ENCODE measurements at places on chromosomes 4 and X.

DNA sequence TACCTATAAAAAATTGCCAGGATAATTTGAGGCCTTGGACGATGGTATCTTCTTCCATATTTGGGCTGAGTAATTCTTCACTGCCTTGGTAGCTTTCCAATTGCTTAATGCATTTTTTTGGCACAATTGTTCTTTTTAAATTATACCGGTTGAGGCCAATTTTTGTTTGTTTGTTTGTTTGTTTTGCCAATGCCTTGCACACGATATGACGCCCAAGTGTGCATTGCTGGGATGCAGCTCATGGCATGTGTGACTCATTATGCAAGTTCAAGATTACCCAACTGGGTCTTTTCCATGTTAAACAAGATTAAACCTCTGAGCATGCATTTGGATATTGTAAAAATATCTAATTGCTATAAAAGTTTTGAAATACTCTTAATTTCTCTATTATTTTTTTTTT lies 71.1 kb upstream of the KCNIP4 start:
- no peak for DNase-seq

DNA sequence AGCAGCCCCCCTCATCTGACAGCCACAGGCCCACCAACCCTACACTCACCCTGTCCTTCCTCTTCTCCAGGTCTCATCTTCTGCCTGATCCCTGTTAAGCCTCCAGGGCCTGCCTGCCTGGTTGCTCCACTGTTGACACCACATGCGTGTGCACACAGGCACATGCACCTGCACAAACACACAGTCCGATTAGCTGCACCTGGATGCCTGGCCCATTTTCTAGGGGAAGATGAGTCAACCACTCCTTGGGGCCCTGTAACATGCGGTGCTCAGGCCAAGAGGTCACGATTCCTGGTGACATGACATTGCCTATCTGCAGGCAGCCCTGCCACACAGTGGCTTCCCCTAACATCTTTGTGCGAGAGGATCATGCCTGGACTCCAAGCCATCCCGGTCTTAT lies 498.4 kb downstream of the BCOR start:
- no peak for DNase-seq

- DNase-seq, result no peak
Observed at GRCh38 chrX:23901060-23901459, 6.7 kb downstream of the APOO start.

GRCh38 chr4:173745765-173746164 lies 215.7 kb upstream of the HAND2 start:
- DNase-seq, result no peak

GRCh38 chrX:12701628-12702027 lies 89.6 kb upstream of the PRPS2 start:
- DNase-seq, result peak; percentile 42

DNA sequence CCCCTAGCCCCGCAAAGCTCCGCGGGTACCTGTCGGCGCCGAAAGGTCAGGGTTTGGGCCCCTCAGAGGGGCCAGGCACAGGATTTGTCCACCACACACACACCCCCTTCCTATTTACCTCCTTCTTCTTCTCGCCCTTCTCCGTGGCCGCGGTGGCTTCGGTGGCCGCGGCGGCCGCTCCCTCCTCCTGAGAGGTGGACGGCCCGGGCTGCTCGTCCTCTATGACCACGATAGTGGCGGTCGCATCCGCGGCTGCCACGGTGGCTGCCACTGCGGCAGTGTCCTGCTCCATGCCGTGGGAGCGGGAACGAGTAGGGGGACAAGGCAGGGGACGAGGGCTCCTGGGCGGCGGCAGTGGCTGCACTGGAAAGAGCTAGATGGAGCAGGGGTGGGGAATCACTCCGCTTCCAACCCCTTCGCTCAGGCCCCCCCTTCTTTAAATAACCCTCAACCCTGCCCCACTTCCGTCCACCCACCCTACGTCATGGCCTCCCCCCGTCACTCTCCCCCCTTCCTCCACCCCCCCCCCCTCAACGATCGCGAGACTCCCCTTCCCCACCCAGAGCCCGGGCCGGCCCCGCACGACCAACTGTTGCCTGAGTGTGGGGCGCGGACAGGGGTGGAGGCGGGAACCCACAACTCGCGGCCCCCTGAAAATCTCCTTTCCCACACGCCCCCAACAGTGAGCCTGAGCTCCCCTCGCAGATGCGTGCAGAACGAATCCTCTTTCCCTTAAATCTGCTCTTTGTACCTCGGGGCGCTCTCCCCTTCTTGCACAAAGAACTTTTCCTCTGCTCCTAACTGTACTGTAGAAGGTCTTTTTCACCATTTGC lies at the start of gene SMARCA1:
Gene SMARCA1, minus strand, starts transcription at position 412 of the 833 bp plus-strand sequence. Its CDS starts 120 bp downstream, at position 292.
- DNase-seq, result peak; percentile 93

DNA sequence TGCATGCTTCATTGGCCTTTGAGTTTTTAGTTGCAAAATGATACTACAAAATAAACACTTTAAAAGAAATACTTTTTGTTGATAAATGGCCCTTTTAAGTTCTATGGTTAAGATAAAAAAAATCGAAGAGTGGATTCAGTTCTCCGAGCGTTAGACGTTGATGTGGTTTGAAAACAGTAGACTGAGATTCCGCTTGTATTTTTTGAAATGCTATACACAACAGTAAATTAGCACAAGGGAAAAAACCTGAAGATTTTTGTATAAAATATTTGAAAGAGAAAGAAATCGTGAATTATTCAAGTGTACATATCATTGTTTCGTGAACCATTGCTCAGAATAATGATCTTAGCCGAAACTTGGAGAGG lies 1.4 kb downstream of the BMP2K start:
- no peak for DNase-seq

DNA sequence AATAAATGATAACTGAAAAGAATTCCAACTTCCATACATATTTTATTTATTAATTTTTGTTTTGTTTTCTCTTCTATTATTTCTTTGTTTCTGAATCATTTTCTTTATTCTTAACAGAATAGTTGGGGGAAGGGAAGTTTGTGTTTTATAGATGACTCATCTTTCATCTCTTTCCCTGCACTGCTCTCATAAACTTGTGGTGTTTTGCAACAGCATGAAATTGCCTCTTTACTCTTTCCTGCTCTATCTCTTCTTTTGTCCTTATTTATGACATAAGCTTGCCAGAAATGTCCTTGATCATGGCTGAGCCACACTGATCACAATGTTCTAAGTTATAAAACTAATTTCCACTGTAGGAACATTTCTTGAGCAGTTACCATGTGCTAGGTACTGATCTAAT lies 22.3 kb downstream of the QRFPR start:
- DNase-seq, result no peak

- no peak for DNase-seq
Observed at GRCh38 chrX:16484338-16484737, 165.6 kb upstream of the S100G start.

DNA sequence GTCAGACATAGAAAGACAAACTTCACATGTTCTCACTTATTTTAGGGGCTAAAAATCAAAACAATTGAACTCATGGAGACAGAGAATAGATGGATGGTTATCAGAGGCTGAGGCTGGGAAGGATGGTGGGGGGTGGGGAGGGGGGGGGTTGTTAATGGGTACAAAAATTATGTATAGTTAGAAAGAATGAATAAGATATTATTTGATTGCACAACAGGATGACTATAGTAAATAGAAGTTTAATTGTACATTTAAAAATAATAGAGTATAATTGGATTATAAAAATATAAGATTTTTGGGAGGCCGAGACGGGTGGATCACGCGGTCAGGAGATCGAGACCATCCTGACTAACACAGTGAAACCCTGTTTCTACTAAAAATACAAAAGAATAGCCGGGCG lies 33.3 kb downstream of the CORIN start:
- no peak for DNase-seq

GRCh38 chr4:26191353-26191752 lies 129.5 kb upstream of the RBPJ start:
- DNase-seq, result no peak

DNA sequence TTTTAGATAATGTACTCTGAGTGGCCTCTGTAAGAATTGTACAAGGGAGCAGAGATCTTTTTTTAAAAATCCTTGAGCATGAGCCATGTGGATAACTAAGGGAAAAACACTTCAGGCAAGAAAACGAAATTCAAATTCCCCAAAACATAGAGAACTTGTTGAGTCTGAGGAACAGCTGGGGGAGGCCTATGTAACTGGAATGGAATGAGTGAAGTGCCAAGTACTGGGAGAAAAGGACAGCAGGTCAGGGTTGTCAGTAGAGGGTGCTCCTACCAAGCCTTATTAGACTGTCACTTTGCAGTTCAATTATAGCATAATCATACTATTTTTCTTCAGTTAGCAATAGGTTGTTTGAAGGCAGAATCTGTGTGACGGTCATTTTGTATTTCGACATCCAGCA lies 135.1 kb downstream of the ARHGAP6 start:
- DNase-seq, result no peak

GRCh38 chr4:84238247-84239090 lies 260.6 kb downstream of the NKX6-1 start:
- DNase-seq, result no peak

- no peak for DNase-seq
Observed at GRCh38 chr4:116015549-116015948, 902.1 kb upstream of the NDST4 start.

- peak; percentile 62 for DNase-seq
Observed at GRCh38 chrX:38805432-38806389, 4.5 kb downstream of the MID1IP1 start.

DNA sequence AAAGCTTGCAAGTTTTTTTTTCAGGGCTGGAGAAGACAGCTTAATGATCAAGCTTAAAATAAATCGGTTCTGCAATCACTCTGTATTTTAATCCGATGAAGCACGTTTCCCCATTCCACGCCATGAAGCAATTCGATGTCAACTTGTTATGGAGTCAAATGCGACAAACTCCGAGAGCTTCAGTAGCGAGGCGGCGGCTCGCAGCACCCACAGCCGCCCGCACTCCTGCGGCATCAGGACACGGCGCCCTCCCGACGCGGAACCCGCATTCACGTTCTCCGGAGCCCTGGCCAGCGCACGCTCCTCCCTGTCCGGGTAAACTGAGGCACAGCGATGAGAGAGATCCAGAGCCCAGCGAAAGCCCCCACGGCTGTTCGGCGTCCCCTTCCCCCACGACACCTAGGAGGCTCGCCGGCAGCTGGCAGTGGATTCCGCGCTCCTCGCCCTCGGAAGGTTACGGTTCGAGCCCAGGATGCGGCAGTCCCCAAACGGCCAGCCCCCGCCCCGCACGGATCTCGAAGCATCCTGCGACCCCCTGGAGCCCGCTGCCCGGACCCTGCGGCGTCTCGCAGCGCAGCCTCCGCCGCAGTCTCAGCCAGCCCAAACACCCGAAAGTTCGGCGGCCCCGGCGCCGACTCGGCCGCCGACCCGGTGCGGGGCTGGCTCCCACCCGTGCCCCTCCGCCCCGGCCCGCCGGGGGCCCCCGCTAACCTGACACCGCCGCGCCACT lies 507 bp downstream of the MFAP3L start:
- no peak for DNase-seq

GRCh38 chr4:180950377-180950776 lies 1292.8 kb upstream of the TENM3 start:
- DNase-seq, result no peak

DNA sequence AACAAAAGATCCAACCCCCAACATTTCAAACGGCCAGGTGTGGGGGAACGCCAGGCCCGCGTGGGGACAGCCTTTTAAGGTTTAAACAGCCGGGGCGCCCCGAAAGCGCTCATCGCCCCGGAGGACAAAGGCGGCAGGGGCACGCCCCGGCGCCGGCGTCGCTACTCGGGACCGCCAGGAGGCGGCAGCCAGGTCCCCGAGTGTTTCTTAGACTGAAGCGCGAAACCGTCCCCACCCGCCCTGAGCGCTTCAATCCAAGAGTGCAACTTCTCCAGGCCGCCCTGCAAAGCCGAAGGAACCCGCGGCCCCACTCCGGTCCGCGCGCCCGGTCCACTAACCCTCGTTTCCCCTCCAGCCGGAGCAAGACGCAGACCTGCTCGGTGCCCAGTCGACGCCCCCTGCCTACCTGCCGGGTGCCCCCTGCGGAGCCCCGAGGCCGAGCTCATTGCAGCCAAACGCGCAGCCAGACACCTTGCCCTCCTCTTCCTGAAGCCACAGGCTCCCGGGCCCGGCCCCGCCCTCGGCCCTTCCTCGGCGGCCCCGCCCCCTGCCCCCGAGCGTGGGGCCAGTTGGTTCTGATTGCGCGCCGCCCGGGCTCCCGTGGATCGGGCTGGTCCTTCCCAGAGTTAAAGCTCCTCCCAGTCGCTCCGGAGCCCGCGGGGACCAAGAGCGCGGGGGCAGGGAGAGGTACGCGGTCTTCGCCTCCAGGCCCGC lies at the start of gene CASP6:
Gene CASP6, minus strand, starts transcription at position 496 of the 714 bp plus-strand sequence. Its CDS starts 50 bp downstream, at position 446.
- peak; percentile 91 for DNase-seq

DNA sequence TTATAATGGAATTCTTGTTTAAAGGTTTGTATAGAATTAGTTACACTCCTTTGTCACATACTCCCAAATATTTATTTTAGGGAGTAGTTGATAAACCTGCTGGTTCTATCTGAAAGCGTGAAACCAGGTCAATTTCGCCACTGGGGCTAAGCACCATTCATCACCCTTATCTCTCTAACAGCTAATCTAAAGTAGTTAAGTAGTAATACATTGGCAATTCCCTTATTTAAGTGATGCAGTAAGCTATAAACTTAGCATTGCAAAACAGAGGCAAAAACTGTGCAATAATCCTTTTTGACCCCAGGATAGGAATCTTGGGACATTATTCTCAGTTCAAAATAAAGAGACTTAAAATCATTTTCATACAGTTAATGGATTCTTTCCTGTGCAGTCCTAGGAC lies 33.7 kb upstream of the PTPN13 start:
- DNase-seq, result no peak

DNA sequence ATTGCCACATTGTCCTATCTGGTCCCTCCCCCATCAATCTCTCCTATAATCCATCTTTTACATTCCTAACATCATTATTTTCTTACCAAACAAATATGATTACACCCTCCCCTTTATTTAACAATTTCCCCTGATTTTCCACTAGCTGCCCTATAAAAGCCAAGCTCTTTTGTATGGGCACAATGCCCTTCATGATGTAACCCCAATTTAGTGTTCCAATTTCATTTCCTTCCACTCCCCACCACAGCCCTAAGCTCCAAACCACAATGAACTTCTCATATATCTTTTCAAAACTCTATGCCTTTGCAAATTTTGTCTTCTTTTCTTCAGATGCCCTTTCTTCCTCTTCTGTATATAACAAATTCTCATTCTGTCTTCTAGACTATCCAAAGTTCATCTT lies 39.5 kb upstream of the PTPN13 start:
- DNase-seq, result no peak

DNA sequence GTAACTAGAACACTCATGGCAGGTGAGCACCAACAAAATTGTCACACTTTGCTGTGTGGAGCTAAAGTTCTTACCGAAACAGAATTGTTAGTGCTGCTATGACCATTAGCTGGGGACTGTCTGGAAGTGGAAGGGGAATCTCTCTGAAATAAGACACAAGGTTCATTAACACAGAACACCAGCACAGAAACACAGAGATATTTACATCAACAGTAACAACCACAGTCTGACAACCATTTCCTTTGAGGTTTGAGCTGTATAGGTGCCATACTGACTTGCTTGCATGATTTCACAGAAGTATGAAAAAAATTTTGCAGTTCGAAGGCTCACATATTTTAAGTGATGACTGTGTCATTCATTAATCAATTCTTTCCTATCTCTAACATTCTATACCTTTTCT lies 109.8 kb downstream of the NYX start:
- no peak for DNase-seq
